ENCODE measurements at places on chromosomes 2 and 18.

DNA sequence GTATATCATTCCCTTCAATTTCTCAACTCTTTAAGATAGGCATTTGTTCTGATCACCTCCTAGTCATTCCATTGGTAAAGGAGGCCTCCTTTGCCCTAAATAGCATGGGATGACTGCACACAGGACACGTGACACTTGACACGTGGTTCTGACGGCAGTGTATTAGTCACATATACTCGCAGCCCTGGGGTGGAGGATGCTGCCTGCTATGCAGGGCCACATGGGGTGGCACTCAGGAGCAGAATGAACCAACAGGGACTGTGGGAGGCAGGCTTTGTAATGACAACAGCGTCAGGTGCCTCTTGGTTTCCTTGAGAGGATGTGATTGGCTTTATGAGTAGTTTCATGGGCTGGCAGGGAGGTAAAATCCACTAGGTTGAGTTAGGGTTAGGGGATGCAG lies 9.3 kb upstream of the KCNS3 start:
- no peak for DNase-seq

DNA sequence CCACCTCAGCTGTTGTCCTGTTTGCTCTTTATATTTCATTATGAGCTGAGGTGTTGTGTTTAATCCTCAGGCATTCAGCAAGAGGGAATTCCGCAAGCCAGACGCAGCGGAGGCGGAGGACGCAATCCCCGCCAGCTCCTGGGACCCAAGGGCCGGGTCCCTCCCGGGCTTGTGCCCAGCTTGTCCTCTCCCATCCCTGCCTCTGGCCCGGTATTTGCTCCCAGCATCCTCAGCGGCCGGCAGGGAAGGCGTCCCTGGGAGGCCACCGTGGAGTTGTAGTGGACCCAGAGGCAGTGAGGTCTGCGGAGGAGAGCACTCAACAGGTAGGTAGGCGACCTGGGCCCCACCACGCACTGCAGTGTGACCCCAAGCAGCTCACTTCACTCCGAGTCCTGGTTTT lies 42.5 kb upstream of the FOSL2 start:
- no peak for DNase-seq

DNA sequence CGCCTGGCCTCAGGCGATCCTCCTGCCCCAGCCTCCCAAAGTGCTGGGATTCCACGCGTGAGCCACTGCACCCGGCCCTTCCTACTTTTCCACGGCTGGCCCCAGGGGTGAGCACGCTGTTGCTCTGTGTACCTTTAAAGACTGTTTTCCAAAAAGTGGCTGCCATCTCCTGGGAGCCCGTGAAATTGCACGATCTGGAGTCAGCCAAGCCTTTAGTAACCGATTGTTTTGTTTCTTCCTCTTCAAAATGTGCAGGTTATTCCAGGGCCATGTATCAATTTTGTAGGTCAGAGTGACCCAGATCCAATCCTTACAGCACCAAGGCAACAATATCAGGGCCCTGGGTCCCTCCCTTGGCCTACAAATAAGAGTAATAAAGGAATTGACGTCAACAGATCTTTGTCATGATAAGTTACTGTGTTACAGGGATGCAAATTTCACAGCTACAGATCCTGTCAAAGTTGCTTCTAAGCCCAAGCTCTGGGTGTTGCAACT lies 135.6 kb upstream of the ZNF236 start:
- peak; percentile 28 for DNase-seq

GRCh38 chr2:241218131-241219029 lies 29.9 kb downstream of the ANO7 start:
- DNase-seq = no peak

DNA sequence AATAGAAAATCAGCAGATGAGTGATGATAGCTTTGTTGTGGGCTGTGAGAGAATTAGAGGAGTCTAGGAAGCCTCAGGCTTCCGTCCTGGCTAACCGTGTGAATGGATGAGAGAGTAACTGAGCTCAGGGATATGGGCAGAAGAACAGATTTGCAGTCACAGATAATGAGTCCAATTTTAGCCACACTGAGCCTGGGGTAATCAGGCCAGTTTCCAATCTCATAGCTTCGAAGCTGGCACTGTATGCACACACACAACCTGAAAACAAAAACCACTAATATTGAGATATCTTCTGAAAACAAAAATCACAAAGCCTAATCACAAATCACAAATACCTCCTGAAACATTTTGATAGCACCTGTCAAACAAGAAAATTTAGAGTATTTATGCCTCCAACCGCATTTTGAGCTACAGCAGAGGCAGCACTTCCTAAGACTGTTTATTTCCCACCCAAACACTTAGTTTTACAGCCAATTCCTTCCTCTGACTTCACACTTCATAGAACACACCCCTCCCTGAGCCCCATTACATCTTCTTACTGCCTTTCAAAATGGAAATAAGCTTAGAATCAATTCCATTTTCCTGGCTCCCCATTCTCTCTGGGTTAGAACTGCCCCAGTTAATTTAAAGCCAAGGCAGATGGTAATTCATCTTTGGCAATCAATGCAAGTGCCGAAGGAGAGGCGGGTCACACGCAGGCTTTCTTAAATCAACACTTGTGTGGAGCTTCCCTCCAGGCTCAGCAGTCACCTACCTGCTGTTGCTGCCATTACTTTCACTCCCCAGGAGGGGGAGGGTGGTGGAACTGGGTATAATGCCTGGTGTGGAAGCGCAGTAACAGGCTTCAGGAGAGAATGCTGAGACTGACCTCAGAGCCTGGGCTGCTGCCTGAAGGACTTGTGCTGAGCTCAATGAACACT lies 18.9 kb downstream of the TTR start:
- no peak for DNase-seq

GRCh38 chr18:8826514-8826913 lies 121.2 kb downstream of the MTCL1 start:
- no peak for DNase-seq

DNA sequence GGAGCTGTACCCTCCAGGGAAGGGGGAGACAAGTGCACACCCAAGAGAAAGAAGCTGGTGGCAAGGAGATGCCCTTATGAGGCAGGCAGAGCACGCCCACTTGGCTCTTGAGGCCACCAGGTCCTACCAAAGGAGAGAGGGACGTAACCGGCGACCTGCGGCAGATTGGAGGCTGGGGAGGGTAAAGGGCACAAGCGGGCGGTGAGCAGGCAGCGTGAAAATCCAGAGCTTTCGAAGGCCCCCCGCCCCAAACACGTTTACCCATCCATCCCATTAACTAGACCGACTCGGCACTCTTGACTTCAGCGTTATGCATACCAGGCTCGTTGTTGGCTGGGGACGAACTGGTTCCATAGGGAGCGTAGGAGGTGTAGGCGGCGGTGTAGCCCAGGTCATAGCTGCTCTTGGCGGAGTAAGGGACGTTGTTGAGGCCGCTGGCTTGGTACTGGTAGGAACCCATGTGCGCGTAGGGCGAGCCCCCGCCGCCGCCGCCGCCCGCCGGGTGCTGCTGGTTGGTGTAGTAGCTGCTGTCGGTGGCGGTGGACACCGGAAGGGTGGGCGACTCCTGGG lies 794 bp downstream of the DLX2 start:
- no peak for DNase-seq

DNA sequence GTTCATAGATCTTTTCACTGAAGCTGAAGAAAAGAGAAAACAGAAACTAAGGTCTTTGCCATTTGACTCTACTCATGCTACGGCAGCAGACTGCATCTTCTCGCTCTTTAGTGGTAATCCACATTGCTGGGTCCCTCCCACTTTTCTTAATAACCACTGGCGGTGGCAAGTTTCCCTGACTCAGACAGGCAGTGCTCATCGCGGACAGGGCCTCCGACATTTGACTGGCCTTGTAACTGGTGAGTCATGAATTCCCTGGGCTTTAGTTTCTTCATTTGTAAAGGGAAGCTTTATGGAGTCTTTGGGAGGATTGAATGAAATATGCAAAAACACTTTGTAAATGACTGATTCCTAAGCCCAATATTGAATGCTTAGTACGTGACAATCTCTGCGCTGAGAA lies 238.2 kb upstream of the RBBP8 start:
- peak; percentile 92 for DNase-seq

DNA sequence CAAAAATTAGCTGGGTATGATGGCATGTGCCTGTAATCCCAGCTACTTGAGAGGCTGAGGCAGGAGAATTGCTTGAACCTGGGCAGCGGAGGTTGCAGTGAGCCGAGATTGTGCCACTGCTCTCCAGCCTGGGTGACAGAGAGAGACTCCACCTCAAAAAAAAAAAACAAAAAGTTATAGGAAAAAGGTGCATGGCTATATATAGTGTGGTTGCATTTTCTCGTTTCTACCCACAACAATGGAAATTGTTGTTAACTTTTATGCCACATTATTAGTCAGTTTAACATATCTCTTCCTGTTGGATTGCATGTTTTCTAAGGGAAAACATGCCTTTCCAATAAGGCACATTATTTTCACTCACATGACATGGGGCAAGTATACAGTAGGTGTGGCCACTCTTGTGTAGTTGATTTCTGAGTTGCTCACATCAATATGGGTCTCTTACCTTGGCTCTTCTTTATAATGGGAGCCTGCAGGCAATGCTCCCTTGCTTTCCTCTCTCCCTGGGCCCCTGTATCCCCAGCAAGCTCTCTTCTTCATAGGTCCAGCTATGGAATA lies 610.0 kb downstream of the RNF144A start:
- DNase-seq = no peak
